B cell (primary cell): ENCODE measurements at places on chromosomes 3 and 15.

- DNase-seq: peak; percentile 68
Measured at GRCh38 chr15:92906563-92907081, 6.5 kb downstream of the CHD2 start.

- no peak for DNase-seq
Measured at GRCh38 chr3:29515451-29515850, 234.6 kb downstream of the RBMS3 start.

GRCh38 chr3:45943207-45943846 is at the start of gene CXCR6:
Gene CXCR6 (plus strand): TSS chr3:45943464. CDS start chr3:45946482, 3,018 bp downstream.
- no peak for DNase-seq

GRCh38 chr15:53116169-53116568 is 326.0 kb upstream of the ONECUT1 start:
- no peak for DNase-seq

DNA sequence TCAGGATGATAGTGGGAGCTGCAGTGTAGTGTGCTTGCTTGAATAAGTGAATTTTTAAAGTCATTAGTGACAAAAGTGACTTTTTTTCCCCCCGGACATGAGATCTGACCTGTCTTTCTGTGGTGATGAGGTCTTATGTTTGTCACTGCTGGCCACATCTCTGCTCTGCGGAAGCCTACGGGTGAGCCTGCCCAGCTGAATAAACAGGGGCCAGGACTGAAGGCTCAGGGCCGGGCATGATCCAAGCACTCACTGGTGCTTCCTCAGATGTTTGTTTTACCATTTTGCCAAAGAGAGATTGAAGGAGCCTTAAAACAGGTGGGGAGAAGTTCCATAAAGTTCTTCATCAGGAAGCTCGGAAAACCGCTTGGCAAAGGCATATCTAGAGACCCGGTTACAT is 35.0 kb downstream of the RPL39L start:
- no peak for DNase-seq

DNA sequence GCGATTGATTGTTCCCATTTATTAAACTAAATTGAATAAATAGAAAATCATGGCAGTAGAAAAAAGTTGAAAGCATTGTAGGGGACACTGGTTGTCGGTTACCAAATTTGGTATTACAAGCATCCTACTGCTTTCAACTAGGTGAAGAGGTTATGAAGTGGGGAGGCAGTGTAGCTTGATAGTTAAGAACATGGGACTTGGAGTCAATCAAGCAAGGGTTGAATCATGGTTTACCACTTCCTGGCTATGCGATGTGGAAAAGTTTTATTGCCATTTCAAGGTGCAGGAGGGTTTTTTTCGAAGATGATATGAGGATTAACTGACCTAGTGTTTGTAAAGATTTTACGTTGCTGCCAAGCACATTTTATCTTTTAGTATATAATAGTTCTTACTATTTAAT is 318.2 kb upstream of the KCNH8 start:
- no peak for DNase-seq

GRCh38 chr3:175646865-175647264 is 787.7 kb downstream of the NAALADL2 start:
- no peak for DNase-seq

DNA sequence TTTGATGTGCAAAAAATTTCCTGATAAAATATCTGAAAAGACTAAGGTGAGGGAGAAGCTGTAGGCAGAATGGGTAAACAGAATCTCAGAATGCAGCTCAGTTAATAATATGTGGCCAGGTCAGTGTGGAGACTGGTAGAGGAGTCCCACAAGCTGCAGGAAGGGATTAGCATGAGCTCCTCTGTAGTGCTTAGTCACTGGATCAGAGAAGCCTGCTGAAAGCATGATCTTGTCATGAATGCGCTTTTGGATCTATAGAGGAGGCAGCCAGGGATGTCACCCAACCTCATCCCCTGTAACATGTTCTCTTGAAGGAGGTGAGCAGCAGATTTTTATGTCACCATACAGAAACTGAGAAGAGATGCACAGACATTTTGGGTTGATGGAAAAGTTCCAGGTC is 1035.3 kb upstream of the GBE1 start:
- DNase-seq: no peak

- no peak for DNase-seq
Measured at GRCh38 chr3:112817271-112817670, 29.4 kb downstream of the CD200R1L start.

GRCh38 chr3:53614307-53614706 is 119.9 kb downstream of the CACNA1D start:
- no peak for DNase-seq

DNA sequence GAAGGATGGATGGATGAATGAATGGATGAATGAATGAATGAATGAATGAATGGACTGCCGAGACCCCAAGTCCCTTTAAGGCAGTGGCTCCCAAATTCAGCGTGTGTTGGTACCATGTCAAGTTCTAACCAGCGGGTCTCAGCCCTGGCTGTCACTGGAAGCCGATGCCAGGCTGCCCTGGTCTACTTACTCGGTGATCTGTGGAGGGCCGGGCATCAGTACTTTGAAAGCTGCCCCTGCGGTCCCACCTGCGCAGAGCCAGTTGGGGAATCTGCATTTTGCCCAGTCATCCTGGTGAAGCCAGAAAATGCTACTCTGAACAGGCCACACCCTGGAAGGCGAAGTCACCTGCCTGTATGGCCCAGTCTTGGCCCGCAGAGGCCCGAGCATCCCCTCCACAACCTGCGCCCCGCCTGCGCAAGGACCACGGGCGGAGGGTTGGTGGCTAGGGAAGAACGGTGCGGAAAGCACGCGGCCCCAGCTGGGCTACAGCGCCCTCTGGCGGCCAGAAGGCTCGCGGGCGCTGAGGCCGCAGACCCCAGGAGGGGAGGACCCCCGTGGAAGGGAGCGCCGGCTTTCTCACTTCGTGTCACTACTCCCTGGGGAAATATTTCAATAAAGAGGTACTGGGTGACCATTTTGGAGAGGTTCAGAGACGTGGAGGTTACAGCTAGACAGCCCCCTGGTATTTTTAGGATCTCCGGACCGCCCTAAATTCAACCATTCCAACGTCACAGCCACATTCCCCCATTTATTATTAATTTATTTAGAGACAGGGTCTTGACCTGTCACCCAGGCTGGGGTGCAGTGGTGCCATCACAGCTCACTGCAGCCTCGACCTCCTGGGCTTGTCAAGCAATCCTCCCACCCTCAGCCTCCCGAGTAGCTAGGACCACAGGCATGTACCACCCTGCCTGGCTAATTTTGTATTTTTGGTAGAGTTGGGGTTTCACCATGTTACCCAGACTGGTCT is 34.9 kb downstream of the PRKCD start:
- DNase-seq: peak; percentile 81

DNA sequence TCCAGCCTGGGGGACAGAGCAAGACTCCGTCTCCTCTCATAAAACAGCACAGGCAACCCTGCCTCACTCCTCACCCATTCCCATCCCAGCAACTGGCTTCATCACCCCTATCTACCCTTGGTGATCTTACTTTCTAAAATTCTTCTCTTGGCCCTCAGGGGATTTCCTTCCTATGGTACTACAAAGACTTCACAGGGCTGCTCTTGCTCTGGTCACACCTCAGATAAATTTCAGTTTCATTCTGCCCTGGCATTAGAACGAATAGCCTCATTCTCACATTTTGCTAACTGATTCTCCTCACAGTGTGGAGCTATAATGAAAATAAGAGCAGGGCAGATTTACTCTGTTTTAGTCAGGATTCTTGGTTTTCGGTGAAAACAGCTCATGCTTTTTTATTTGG is 22.1 kb upstream of the CRBN start:
- no peak for DNase-seq

DNA sequence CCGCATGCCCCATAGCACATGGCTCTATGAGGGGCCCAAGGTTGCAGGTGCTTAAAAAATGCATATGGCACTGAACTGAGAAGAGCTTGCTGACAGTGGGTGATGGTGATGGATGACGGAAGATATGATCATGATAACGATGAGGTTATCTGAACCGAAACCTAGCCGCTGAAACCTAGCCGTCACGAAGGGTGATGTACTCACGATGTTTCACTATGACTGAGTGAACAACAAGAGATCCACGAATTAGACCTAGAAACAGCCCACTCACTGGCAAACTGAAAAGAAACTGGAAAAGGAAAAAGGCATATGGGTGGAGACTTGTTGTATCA is 57.6 kb upstream of the BCL6 start:
- DNase-seq: no peak

- DNase-seq: no peak
Measured at GRCh38 chr3:189267981-189268613, 96.3 kb downstream of the TPRG1 start.

DNA sequence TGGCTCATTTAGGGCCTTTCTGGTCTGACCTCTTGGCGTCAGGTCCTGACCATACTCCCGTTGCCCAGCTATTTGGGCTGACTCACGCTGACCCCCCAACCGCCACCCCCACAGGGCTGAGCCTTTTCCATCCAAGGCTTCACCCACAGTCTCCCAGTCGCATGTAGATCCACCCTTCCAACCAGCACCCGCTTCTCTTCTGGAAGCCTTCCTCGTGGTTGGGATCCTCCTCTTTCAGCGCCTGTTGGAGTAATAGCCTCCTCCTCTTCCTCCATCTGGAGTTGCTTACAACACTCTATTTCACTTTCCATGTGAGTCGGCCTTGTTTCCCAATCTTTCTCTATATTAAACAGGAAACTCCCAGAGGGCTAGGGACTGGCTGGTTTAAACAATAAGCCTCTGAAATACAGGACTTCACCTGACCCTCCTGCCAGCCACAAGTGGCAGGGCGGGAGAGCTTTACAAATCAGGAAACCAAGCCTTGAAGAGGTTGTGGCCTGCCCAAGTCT is 2.1 kb upstream of the ALAS1 start:
- no peak for DNase-seq
